ENCODE measurements at places on chromosomes 1 and 21.
A peak's percentile ranks its signal among the peaks of the same experiment; 100 is the strongest.

DNA sequence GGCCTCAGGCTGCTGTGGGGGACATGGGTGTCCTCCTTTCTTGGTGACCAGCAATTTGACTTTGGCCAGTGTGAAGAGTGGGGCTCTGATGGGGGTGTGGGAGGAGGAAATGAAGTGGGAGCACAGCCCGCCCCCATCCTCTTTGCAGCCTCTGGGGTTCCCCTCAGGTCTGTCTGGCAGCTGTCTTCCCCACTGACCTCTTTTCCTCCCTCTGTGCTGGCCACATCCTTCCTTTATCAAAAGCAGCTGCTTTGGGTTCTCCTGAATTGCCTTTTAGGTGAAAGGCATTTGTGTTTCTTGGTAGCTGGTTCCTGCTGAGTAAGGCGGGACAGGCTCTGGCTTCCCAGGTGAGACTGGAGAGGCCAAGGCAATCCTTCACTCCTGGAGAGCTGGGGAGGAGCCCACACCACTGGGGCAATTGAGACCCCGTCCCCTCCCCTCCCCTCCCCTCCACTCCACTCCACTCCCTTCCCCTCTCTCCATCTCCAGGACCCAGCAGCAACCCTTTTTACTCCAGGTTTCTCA is 24.9 kb downstream of the PCAT6 start:
- DNase-seq: no peak

GRCh38 chr1:179298952-179299351 is 5.4 kb downstream of the SOAT1 start:
- DNase-seq: no peak

DNA sequence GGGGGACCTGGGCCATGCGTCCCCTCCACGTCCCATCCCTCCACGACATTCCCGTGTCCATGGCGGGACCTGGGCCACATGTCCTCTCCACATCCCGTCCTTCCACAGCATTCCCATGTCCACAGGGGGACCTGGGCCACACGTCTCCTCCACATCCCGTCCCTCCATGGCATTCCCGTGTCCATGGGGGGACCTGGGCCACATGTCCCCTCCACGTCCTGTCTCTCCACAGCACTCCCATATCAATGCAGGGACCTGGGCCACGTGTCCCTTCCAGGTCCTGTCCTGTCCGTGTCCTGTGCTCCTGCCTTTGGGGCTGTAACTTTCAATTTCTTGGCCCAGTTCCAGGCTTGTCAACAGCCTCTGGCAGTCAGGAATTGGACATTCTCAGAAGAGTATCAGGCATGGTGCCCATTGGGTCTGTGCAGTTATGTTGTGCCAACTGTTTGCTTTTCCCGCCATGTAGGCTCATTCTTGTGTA is 47.1 kb downstream of the WNT9A start:
- peak; percentile 12 for DNase-seq

GRCh38 chr1:78322928-78323680 is 167.7 kb upstream of the PTGFR start:
- DNase-seq: no peak

DNA sequence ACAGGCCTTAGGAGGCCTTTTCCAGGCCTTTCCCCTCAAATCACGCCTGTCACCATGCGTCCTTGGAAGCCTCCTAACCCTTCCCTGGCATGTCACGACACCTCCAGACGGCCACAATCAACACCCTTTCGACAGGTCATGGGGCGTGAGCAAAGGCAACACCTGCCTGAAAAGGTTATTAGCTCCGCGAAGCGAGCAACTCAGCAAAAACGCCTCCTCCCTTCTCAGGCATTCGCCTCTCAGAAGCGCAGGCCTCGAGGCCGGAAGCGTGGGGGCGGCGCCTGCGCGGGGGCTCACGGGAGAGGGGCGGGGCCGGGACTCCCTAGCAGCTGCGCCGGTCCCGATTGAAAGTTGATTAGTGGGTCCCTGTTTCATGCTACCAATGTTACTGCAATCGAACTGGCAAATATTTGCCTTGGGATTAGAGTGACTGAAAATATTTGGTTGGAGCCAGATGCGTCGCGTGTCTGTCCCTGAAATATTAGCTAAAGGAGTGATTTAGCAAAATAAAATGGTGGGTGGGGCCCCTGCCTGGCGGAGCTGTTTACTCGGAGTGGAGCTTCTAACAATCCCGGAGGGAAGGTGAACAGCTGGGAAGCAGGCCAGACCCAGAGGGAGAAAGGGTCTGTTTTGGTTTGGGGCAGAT is 44.9 kb downstream of the GFI1 start:
- DNase-seq: peak; percentile 22

- DNase-seq: no peak
Observed at GRCh38 chr21:25818551-25818950, 83.8 kb downstream of the GABPA start.

- DNase-seq: no peak
Observed at GRCh38 chr1:242391896-242392295, 132.6 kb downstream of the PLD5 start.

DNA sequence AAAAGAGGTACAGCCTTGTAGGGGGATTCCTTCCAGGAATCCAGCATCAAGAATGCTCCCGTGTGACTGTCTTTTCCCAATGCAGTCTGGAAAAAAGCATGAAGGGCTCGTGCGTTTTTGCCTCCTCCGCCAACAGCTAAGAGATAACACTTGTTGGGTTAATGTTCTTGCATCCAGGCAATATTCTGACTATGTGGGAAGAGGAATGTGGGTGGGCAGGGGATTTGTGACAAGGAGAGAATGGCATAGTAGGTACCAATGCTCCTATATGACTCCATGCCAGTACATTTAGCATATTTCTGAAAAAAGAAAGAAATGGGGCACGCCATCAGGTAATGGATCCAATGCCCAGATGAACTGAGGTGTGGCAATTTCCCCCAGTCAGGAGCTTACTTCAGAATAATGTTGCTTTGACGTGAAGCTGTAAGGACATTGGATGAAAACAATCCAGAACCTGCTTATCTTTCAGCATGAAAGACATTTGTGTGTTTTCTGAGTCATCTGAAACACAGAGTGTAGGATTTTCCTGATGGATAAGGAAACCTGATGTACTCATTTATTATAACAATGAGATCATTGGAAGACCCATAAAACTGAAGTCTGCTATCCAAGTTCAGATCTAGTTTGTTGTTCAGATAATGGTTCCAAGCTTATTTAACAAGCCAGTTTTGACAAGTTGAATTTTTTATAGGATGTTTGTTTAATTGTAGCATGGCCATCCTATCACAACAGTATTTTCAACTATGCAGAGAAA is 105.5 kb downstream of the LYPLAL1 start:
- no peak for DNase-seq
